ENCODE measurements at places on chromosomes 16 and 17.
A peak's percentile ranks its signal among the peaks of the same experiment; 100 is the strongest.

GRCh38 chr17:50660887-50661345 is 26.2 kb downstream of the ABCC3 start:
- peak; percentile 14 for DNase-seq

- no peak for DNase-seq
These were observed 571 bp upstream of the CCP110 start for GRCh38 chr16:19523184-19523558.

- DNase-seq = no peak
These were observed 13.3 kb upstream of the RFWD3 start for GRCh38 chr16:74679983-74680382.

DNA sequence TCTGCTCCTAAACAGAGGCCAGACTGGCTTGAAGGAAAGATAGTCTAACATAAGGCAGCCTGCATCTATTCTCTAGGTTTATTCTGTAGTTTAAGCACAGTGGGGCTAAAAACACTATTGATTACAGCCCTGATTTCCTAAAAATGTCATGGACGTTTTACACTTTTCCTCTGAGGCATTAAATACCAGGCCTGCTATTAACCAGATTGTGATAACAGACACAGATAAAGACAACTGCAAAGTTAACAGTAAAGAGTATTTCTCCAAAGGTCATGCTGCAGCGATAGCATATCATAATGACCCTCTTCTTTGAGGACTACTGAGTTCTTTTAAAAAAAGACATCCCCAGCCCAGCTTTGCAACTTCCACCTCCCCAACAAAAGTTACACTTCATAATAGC is 59.6 kb upstream of the MON1B start:
- no peak for DNase-seq

GRCh38 chr16:13829697-13830299 is 90.2 kb upstream of the ERCC4 start:
- DNase-seq = no peak

DNA sequence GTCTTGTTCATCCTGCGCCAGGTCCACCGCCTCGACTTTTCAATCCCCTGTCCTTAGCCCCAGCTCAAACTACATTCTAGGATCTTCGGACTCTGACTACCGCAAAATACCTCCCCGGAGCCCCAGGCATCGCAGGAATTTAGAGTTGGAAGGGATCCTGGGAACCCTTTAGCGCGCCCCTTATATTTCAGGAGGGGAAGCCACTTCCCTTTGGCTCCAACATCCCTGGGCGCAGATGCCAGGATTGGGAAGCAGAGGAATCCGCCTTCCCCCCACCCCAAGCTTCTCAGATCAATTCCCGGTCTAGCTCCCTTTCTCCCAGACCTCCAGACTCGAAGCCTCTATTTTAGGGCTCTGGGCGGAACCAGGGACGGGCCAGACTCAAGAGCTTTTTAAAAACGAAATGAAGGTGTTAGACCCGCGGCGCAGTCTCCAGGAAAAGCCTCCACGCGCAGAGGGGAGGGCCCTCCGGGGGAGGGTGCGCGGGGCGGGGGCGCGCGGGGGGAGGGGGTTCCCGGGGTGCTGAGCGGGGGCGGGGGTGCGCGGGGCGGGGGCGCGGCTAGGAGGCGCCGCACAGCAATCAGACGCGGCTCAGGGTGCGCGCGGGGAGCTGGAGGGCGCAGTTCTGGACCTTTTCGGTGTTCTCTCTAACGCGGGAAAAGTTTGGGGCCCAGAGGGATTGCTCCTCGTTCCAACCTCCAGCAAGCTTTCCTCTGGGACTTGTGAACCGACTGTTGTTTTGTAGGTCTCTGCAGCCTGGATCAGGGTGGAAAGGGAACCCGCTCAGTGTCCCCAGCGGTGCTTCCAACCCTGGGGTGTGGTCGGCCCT is 1.6 kb downstream of the AHSP start:
- no peak for DNase-seq

GRCh38 chr17:29577001-29577370 is 8.5 kb downstream of the TP53I13 start:
- DNase-seq = no peak

GRCh38 chr16:54505549-54506213 is 219.1 kb upstream of the IRX3 start:
- no peak for DNase-seq

- peak; percentile 63 for DNase-seq
These were observed at the start of gene CBFA2T3 for GRCh38 chr16:88977018-88977811. Gene CBFA2T3 (minus strand): TSS chr16:88977207. CDS start chr16:88976807, 400 bp downstream.

DNA sequence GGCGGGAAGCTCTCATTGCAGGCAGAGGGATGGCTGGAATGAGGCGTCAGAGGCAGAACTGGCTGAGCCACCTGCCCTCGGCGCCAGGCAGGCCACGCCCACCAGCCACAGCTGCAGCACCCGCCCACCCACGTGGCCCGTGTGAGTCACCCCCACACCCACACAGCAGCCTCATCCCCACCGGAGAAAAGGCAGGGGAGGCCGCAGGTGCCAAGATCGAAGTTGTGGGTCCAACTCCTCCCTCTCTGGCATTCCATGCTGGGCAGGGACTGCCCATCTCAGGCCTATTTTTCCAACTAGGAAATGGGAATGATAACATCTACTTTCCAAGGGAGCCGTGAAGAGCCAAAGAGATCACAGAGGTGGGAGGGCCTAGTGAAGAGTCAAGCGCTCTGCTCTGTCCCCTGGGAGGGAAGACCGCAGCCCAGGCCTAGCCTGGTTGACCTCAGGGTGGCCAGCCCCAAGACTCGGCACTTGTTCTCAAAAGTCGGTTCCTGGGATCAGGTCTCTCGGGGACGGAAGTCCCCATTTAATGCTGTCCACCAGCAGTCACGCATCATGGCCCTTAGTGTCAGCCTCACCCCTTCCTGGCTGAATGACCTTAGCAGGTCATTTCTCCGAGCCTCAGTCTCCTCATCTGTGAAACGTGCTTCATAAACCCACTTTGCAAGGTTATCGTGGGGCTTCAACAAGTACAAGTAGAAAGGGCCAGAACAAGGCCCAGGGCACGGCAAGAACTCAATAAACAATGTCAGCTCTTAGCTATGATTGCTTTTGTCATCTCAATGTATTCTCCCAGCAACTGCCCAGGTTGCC is at the start of gene TRPV3:
Gene TRPV3, minus strand, starts transcription at position 45 of the 816 bp plus-strand sequence. CDS start 2,962 bp downstream, outside the sequence.
- DNase-seq = no peak

DNA sequence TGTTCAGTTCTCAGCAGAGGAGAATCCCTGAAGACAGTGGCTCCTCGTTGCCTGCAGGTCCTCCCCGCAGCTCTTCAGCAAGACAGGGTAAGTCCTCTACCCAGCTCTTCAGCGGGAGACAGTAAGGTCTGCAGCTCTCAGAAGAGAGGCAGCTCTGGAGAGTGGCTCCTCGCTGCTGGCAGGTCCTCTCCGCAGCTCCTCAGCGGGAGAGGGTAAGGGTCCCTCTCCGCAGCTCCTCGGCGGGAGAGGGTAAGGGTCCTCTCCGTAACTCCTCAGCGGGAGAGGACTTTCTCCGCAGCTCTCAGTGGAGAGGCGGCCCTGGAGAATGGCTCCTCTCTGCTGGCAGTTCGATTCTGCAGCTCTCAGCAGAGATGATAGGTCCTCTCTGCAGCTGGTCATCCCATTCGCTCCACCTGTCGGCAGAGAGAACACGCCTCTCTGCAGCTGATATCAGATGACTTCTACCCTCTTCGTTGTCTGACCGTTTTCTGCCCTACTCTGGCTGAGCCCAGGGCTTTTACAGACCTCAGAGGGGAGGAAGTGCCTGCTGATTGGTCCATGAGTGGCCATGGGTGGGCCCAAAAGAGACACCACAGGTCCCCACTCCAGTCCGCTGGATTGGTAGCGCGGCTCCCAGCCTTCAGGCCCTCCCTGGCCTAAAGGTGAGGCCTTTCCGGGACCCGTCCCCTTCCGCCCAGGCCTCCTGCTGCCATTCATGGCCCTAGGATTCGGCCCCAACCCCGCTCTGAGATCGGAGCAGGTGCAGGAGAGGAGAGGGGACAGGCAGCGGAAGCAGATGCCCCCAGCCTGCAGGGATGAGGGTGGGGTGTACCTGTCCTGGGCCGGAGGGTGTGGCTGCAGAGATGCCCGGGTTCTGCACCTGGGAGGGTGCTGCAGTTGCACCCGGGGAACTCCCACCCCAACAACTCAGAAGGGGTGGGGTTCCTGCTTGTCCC is 11.9 kb upstream of the SHCBP1 start:
- DNase-seq = no peak

DNA sequence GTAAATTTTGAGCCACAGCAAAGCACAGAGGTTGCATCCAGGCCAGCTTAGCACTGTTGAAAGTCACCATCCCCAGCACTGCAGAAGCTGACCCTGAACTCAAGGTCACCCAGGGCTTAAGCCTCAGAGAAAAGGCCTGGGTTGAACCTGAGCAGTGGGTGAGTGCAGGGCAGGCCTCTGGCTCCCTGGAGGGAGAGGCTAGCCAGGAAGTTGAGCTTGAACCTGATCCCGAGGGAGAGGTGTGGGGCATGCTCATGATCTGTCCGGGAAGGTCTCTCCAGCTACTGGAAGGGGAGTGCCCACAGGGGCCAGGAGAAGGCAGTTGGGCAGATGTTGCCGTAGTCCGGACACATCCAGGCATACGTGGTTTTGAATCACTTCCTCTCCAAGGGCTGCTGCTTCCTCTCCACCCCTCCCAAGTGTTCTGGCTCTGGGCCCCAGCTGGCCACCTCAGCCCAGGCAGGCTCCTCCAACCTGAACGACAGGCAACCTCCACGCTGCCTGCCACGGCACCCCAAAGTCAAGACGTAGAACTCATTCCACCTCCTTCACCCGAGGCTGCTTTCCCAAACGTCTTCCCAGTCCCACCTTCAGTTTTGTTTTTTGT is 18.4 kb downstream of the CARHSP1 start:
- peak; percentile 42 for DNase-seq

DNA sequence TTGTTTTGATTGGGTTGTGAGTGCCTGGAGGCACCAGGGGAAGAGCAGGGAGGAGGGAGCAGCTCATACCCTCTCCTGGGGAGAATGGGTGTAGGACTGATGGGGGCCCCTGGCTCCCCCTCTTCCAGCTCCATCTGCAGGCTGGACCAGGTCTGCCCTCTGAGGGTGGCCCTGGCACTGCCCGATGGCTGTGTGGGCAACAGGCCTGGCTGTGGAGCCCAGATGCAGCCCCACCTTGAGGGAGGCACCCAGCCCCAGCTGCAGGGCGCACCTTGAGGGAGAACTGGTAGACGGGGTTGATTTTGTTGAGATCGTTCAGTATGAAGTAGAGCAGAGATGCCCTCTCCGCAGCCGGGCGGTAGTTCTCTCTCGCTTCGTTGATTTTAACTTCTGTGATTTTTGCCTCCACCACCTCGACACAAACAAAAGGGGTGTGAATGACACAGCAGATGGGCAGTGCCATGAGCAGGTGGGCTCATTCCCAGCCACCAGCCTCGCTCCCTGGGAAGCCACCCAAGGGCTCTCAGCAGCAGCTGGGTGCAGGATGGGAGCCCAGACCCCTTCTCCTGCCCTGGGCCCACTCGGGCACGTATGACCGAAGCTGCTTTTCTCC is 71.6 kb downstream of the PGS1 start:
- DNase-seq = no peak

GRCh38 chr16:31118223-31119155 is 1.0 kb downstream of the KAT8 start:
- peak; percentile 86 for DNase-seq

DNA sequence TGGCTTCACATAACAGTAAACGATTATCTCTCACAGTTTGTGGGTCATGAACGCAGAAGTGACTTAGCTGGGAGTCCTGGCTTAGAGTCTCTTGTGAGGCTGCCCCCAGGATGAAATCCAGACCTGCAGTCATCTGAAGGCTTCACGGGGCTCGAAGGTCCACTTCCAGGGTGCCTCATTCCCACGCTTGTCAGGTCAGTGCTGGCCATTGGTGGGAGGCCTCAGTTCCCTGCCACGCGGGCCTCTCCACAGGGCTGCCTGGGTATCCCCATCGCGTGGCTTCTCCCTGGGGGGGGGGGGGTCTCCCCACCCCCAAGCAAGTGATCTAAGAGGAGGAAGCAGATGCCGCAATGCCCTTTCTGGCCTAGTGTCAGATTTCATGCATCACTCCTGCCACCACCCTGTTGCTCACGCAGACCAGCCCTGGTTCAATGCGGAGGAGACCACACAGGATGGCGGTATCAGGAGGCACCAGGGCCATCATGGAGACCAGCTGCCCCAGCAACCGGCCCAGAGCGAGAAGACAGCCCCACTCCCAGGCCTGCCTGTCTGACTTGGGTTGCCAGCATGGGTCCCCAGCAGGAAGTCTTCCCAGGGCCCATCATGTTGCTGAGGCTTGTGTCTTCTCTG is 77.3 kb upstream of the CDH5 start:
- DNase-seq = no peak

DNA sequence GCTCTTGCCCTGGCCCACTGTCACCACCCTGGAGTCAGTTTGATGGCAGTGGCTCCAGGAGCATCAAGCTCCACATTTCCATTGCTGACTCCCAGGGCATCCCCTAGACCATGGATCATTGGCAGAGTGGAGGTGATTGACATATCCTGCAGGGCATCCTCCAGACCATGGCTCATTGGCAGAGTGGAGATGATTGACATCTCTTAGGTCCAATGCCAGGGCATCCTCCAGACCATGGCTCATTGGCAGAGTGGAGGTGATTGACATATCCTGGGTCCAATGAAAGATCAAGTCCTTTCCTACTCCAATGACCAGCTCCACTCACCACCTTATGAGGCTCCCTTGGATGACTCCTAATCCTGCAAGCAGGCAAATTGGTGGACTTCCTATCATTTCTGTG is 174.3 kb upstream of the NLRP1 start:
- DNase-seq = peak; percentile 12

DNA sequence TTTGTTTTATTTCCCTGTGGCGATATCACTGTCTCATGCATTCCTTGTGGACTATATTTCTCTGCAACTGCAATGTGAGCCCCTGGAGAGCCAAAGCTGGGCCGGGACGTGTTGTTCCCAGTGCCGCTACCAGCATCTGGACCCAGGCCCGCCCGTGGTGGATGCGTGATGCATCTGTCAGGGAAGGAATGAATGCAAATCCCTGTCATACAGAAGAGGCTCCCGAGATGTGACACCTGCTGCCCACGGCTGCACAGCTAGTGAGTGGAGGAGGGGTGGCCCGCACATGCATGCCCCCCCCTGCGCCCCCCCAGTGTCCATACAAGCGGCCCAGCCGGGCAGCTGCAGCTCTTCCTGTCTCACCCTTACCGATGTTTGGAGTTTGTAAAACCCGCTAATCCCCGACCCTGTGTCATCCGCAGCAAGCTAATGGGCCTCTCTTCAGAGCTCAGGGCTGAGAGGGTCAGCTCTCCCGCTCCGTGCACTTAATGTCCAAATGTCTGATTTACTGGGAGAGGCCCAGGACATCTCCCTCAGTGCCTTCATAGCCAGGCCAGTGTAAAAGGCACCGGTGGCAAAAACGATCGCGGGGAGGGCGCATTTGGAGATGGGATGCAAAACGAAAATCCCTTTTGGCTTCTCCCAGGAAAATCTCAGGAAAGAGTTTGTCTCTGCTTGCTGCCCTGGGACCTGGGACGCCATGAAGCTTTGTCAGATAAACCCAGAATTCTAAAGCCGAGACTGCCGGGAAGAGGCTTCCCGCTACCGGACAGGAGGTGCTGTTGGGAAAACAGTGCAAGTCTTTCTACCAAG is 91.8 kb downstream of the FOXL1 start:
- DNase-seq = no peak

- no peak for DNase-seq
These were observed 3.1 kb upstream of the WFIKKN1 start for GRCh38 chr16:627454-628239.

All from inflammatory macrophage treated with lipopolysaccharide for 1 hour (primary cell).